ENCODE measurements at places on chromosomes 3 and 15. TPM values are rescaled to one million over a fixed set of nuclear protein-coding genes. Genes with fewer than 3 reads are reported as not detected.

- no peak for DNase-seq
Measured at GRCh38 chr3:181859518-181859917, 147.8 kb downstream of the SOX2 start.

DNA sequence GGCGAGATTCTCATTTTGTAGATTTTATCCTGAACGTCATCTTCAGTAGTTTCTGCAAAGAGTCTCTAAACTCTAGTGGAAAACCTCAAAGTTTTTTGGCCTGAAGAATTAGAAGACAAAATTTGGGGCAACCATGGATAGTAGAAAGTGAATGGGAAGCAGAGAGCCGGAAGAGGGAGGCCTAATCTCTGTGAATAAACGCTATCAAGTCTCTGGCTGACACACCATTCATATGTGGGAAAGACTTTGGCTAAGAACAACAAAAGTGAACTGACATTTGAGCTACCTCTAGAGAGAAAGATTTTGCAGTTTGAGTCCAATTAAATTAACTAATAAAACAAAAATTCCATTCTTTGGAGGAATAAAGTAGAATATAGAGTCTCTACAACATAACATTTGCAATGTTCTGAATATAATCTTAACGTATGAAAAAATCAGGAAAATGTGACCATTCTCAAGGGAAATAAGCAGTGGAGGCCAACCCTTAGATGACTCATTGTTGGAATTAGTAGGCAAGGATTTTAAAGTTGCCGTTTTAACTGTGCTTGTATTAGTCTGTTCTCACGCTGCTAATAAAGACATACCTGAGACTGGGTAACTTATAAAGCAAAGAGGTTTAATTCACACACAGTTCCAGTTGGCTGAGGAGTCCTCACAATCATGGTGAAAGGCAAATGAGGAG lies 184.6 kb downstream of the C3orf38 start:
- no peak for DNase-seq

DNA sequence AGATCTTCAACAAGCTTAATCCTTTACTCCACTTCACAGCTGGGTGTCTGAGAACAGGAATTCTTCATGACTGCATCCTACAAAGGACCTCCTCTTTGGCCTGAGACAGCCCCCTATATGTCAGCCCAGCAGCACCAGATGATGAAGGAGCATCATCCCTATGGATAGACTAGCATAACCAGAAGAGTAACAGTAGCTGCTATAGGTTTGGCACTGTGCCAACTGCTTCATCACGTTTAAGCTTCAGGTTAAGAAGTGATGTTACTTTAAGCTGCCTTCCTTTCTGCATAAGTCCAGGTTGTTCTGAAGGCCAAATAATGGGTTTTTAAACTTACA lies 50.6 kb downstream of the CMSS1 start:
- DNase-seq, result peak; percentile 42

DNA sequence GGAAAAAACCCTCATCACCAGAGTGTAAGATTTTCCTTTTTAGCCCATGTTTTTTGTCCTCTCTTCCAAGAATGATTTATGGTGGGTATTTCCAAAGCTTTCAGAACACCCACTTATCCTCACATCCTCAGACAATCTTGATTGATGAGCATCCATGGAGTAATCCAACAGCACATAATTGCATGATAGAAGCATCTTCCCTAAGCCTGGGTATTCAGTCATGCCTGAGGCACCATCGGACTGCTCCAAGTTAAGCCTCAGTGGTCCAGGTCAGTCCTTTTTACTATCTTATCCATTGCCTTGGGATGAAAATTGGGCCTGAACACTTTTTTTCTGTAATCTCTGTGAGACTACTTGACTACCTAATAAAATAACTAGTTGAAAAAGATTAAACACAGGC lies 676.0 kb upstream of the SEMA6D start:
- DNase-seq, result no peak

DNA sequence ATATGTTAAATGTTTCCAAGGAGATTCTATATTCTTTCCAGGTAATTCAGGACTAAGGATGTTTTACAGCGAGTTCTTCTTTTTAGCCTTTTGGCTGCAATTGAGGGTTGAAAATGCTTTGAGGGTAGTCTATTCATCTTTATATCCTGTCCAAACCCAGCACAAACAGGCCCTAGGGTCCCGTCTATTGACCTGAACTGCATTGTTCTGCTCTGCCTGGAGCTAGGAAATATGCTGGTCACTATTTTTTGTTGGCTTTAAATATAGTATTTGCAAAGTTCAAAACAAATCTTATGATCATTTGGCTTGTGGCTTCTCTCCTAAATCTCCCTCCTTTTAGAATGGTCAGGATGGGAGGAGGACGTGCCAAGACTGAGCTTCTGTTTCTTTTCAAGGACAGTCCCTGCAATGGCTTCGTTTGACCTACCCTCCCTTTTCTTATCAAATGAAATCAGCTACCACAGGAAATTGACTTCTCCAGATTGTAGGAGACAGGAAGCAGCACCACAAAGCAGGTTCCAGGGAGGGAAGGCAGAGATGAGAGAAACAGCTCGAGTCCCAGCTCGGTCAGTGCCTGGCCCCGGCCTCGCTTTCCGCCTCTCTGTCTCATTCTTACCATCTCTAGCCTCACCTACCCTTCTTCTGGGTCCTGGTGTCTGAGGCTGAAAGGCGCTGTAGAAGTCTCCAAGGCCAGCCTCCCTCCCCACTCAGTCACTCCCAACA lies 27.6 kb upstream of the NRROS start:
- DNase-seq, result no peak

GRCh38 chr3:16033889-16034687 lies 140.4 kb upstream of the GALNT15 start:
- DNase-seq, result no peak

- DNase-seq, result no peak
Measured at GRCh38 chr15:90248789-90249202, 560 bp upstream of the TTLL13 start.

- DNase-seq, result peak; percentile 80
Measured at GRCh38 chr3:73580343-73580742, 44.4 kb downstream of the PDZRN3 start.

DNA sequence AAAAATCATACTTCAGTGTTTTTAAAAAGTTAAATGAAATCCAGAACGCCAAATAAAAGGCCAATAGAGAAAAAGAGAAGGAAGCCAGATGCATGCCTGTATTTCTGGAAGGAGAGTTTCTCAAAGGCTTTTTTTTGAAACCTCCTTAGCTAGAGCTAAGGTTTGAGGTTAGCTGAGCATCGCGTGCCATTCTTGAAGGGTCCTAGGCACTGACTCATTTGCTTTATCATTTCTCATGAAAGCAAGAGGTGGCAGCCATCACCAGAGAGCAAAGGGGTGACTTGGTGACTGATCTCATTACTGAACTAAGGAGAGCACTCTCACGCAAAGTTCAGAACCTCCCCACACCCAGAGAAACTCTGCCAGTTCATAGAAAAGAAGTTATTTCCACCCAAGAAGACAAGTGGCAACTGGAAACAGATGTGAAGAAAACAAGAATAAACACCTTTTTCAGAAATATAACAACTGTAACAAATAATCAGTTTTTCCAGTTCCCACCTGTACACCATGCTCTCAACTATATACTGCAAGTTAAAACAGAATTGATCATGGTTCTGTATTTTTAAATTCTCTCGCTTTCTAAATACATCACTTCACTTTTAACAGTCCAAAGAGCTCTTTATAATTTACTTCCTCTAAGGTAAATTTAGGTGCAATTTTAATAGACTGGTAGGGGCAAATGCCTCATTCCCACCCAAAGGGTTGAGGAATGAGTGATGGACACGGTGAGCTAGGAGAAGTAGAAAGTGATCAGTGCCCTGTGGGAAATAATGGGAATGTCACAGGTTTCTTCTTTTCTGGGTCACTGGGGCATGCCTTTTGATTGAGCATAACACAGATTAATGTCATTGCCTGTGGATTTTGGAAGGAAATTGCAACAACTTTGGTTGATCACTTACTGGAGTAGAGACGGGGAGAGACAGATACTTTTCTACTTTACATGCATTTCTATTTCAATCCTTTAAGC lies 24.7 kb downstream of the GPR15 start:
- DNase-seq, result no peak

GRCh38 chr15:96150254-96150653 lies 180.2 kb upstream of the NR2F2 start:
- peak; percentile 56 for DNase-seq

DNA sequence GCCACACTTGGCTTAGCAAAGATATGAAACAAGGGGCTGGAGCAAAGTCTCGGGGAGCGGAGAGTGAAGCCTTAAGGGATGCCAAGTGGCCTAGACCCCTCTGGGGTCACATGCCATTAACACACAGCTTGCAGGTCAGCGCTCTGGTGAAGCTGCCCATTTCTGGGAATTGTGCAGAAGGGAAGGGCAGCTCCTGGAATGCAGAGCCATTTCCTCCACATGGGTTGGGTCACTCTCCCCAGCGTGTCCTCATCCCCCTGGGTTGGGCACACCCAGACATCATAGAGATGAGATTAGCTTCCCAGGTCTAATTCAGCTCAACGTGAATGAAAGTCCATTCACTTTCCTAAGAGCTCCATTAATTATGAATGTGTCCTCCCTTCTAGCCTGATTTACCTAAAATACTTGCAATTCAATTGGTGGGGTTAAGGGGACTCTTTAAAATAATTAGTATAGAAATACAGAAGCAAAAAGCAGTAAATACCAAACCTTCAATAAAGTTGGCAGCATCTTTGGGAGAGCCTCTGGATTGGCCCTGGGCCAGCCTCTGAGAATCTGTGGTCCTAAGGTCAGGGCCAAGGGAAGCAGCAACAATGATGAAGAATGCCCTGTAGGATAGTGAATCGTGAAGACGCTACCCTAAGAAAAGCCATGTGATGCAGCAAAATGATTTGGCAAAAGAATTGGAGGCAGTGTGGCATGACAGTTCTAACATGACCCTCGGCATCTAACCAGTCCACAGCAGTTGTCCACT lies 17.8 kb downstream of the MRAS start:
- DNase-seq, result no peak

DNA sequence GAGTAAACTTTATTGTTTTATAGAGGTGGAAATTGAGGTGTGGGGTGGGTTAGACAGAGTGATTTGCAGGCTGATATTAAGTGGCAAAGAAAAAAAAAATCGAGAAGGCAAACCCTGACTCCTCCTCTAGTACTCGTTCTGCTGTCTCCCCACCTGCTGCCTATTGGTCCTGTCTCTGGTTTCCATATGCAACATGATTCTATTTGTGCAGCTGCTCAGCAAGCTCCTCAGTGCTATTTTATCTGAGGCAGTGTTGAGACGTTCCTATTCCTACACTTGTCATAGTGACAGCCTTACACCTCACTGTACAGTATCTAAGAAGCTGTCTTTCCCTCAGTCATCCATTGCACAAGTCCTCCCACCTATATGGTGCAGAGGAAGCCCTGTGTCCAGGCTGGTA lies 45.1 kb downstream of the RSL24D1 start:
- DNase-seq, result peak; percentile 36

DNA sequence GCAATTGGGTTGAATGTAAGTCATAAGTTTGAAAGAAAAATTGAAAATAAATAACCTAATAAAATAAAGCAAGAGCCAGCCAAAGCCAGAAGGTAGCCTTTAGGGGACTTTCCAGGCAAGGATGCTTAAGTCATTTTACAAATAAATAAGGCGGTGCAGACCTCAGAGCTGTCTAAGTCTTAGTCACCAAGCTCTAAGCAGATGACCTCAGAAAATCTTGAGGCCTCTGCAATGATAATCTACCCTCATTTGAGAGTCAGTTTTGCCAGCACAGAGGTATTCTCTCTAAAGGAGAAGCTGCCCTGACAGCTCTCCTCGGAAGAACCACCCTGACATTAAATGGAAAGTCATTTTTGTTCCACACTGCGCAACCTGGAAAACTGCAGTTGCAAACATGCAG lies 113.9 kb downstream of the OXNAD1 start:
- DNase-seq, result no peak

DNA sequence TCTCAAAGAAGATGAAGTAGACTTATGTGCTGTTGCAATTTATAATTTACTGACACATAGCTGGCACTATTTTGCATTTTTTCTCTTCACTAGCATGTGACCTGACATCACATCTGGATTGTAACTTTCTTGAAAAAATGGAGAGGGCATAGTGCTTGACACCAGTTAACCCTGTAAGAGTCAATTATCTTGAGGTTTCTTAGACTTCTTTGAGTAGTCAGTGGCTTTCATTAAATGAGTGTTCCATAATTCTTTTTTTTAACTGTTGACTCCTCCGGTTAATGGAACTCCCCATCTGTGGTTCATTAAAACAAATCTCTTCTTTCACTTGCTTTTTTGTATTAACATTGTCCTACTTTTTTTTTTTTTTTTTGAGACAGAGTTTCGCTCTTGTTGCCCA lies 16.9 kb upstream of the PRKCI start:
- no peak for DNase-seq

GRCh38 chr3:14141602-14142341 lies 16.9 kb downstream of the TMEM43 start:
- no peak for DNase-seq

DNA sequence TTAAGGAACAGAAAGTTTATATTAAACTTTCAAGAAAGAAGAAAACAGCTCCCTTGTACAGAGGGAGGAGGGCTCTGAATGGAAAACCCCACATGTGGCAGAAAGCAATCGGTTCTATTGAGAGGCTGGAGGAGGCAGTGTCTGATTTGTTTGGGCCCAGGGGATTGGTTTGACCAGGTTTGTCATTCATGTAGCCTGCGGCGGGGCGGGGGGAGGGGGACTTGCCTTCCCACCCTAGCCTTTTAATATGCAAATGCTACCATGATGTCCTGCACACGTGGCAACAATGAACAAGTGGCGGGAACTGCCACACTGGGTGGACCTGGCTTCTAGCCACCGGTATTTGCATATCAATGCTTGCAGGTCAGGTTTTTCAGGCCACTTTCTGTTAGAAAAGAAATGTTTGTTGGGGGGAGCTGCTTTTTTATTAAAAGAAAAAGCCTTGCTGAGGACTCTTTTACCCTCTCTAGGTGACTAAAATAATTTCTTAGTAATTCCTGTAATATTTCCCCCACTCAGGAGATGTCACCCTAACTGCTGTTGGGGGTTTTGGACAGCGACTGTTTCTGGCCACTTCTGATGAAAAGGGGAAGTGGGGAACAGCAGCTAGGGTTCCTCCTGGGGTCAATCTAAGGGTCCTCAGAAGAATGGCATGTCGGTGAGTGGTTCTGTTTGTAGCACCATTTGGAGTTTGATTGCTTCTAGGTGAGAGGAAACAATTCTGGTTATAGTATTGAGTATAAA lies 691.2 kb downstream of the TBL1XR1 start:
- DNase-seq, result no peak

GRCh38 chr3:112500621-112501020 lies 1.3 kb upstream of the BTLA start:
- DNase-seq, result no peak

DNA sequence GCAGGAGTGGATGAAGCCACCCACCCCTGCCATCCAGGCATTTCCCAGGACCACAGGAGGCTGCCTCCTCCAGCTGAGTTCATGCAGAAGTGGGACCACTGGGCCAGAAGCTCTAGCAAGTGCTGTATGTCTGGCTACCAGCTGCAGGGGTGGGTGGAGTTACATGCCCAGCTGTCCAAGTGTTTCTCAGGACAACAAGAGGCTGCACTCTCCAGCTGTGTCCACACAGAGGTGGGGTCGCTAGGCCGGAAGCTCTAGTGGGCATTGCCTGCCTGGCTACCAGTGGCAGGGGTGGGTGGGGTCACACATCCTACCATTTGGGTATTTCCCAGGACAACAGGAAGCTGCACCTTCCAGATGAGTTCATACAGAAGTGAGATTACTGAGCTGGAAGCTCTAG lies 234.0 kb upstream of the PPP2R3A start:
- DNase-seq, result no peak

CTXN2 gene
- total RNA-seq, result not detected

GHRL gene
- not detected for total RNA-seq

CPLX3 gene
- total RNA-seq, result not detected

ST3GAL6 gene
- 11.6 TPM for total RNA-seq

NR2E3 gene
- 2.2 TPM for total RNA-seq

ALDH1L1 gene
- total RNA-seq, result 7.7 TPM

FAM240A gene
- total RNA-seq, result 0.10 TPM

MAP1A gene
- total RNA-seq, result 22.5 TPM
